ENCODE measurements at places on chromosomes 6 and 20.

- no peak for DNase-seq
Observed at GRCh38 chr6:4577406-4577805, 198.8 kb upstream of the CDYL start.

DNA sequence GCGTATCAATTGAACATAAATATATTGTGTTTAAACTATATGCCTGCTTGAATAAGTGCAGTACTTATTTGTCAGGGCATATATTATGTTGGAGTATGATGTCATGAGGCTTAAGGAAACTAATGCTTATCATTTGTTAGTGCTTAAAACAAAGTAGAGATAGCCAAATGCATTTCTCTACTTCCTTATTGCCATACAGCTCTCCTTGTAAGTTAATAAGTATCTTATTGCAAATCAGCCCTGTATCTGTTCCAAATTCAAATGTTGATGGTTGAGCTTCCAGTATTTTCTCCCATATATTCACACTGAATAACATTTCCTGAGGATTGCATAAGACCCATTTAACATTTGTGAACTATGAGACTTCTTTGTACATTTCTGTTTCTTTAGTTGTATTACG is 57.8 kb downstream of the CARMIL1 start:
- no peak for DNase-seq

- no peak for DNase-seq
Observed at GRCh38 chr6:43982084-43982625, 145.1 kb downstream of the MRPL14 start.

DNA sequence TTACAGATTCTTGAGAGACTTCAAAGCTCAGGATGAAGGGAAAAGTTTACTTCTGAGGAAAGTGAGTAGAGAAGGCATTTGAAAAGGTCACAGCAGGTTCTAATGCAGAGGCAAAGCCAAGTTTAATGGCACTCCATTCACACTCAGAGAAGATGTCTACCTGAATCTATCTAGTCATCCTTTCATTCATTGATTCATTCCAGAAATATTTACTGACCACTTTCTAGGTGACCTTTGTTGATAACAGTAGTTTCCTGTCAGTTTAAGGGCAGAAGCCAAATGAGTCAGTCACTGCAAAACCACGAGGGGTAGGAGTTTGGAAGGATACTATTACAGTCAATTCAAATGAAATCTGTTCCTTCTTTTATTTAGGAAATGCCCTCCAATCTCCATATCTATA is 30.8 kb downstream of the FBXO5 start:
- DNase-seq, result no peak

GRCh38 chr6:38580030-38580429 is 59.7 kb downstream of the BTBD9 start:
- DNase-seq, result no peak

DNA sequence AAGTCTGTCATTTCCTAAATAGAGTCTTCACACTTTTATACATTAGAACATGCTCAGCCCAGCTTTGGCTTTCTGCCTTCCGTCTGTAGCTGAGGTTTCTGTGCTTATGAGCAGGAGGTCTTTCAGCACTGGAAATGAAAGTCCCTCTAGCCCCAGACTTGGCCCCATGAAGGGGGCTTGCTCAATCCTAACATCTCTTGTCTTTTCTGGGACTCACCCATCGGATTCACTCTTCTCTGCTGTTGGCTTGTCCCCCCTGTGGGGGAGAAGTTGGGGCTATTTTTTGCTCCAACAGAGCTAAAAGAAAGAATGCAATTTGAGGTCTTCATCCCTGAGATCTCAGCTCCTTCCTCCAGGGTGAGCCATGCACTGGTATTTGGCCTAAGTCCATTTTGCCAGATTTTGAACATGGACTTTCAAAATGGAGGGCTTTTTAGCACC is 177.7 kb downstream of the MRPL14 start:
- no peak for DNase-seq

GRCh38 chr20:57897891-57898290 is 188.1 kb upstream of the PMEPA1 start:
- no peak for DNase-seq

Measured in kidney epithelial cell (primary cell).